ENCODE measurements at places on chromosomes 1 and 21.

GRCh38 chr21:26519142-26519541, 53.9 kb downstream of the CYYR1 start:
- no peak for DNase-seq

- DNase-seq: no peak
These were observed 611.4 kb upstream of the USP24 start for GRCh38 chr1:55826381-55827080.

- no peak for DNase-seq
These were observed 73.9 kb downstream of the MEGF6 start for GRCh38 chr1:3537359-3537758.

GRCh38 chr21:21818898-21819297, 820.7 kb downstream of the NCAM2 start:
- no peak for DNase-seq

- DNase-seq: no peak
These were observed 346.2 kb upstream of the SNX7 start for GRCh38 chr1:98315309-98315708.

DNA sequence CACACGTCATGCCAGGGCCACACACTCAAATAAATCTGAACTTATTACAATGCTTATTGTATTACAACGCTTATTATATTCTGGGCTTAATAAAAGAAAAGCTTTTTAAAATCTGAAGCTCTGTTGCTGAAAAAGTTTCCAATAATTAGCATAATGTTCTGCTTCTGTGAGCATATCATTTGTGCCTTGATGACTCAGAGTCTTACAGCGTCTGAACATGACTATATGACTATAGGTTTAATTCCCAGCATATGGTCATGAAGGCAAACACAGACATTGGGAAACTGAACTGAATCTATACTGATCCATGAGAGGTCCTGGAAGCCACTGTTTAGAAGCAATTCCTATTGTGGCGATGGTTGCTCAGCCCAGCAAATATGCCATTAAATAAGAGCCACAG, 66.3 kb downstream of the SIM2 start:
- DNase-seq: no peak

DNA sequence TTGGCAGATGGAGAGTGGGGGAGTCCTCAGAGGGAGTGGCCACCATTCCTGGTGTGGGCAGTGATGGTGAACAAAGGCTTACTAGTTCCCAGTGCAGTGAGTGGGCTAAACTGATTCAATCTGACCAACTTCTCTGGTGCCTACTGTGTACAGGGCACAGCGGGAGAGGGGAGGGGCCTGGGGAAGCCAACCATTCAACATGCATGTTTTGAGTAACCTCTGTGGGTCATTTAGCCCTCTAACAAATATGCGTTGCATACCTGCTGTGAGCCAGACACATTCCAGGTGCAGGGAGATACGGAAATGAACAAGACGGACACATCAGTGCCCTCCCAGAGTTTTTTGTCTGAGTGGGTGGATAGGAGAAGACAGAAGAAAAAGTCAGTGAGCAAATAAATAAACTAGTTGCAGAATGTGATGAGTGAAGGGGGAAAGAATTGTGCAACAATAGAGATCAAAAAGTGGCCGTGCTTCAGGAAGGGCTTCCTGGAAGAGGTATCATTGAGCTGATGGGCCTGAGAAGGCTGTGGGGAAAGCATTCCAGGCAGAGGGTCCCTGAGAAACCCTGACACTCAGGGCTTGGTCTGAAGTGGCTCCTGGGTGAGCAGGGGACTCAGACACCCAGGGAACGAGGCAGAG, 78.8 kb downstream of the EPHB2 start:
- no peak for DNase-seq

GRCh38 chr1:201360486-201360885, 17.0 kb downstream of the TNNT2 start:
- no peak for DNase-seq
